Panc1 (cell line): ENCODE measurements at places on chromosomes 16 and 17. TPM values are rescaled to one million over a fixed set of nuclear protein-coding genes. Genes with fewer than 3 reads are reported as not detected.

The ODAD4 gene
- total RNA-seq = 0.69 TPM

The OR1E2 gene
- total RNA-seq = not detected

The AMDHD2 gene
- total RNA-seq = 87.5 TPM

The KIF2B gene
- not detected for total RNA-seq

The TLCD2 gene
- 7.0 TPM for total RNA-seq

The ZNF287 gene
- 12.3 TPM for total RNA-seq

The GAST gene
- total RNA-seq = not detected

The TRAF7 gene
- 108 TPM for total RNA-seq

The SLC38A8 gene
- total RNA-seq = not detected

GRCh38 chr17:63596856-63597586 lies 3.7 kb upstream of the TACO1 start:
- DNase-seq = no peak

DNA sequence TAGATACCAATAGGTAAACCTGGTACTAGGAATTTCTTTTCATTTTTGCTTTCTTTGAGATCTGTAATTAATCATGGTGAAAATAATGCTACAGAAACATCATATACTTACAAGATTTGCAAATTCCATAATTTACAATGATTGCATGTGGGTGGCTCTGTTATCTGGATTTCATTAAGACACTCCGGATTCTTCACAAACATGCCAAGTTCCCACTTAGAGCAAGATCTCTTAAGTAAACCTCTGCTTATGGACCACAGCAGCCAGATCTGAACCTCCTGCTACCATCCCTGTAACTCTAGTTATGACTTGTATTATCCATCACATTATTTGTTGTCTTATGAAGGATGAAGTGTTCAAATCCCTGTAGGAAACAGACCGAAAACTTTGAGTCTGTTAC lies 424.7 kb downstream of the CDH13 start:
- no peak for DNase-seq

DNA sequence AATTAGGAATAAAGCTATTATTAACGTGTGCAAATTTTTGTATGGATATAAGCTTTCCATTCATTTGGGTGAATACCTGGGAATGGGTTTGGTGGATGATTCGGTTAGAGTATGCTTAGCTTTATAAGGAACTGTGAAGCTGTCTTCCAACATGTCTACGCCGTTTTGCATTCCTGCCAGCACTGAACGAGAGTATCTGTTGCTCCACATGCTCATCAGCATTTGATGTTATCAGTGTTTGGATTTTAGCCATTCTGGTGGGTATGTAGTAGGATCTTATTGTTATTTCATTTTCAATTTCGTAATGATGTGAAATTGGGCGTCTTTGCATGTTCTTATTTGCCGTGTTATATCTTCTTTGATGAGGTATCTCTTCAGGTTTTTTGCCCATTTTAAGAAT lies 168.0 kb downstream of the RPTOR start:
- no peak for DNase-seq

- no peak for DNase-seq
These were observed 15.0 kb upstream of the KCNJ18 start for GRCh38 chr17:21677126-21677910.

GRCh38 chr17:81603846-81604610 lies 32.9 kb downstream of the NPLOC4 start:
- DNase-seq = no peak

DNA sequence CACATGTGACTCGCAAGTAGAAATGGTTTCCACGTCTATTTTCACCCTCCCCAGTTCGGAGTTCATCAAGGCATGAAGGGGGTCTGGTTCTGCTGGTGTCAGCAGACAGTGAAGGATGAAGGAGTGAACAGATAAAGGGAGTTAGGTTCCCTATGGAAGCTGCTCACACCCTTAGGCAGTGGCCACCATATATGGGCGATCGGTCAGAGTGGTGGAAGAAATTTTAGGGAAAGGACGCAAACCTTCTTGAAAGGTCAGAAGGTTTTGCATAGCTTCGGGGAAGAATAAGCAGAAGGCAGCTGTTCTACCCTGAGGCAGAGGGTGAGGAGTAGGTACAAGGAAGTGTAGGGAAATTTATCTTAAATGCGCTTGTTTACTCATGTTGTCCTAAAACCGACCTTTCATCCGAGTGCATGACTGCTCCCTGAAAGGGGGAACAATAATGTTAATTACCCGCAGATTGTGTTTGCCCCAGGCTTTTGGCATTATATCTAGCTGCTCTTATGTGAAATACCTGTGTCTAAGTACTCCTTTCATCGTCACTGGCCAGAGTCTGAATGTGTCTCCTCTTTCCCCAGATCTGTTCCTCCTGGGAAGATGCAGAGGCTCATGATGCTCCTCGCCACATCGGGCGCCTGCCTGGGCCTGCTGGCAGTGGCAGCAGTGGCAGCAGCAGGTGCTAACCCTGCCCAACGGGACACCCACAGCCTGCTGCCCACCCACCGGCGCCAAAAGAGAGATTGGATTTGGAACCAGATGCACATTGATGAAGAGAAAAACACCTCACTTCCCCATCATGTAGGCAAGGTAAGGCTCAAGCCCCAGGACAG lies 12.5 kb downstream of the CDH5 start:
- no peak for DNase-seq

GRCh38 chr17:57138956-57139576 lies 54.0 kb downstream of the AKAP1 start:
- DNase-seq = no peak

DNA sequence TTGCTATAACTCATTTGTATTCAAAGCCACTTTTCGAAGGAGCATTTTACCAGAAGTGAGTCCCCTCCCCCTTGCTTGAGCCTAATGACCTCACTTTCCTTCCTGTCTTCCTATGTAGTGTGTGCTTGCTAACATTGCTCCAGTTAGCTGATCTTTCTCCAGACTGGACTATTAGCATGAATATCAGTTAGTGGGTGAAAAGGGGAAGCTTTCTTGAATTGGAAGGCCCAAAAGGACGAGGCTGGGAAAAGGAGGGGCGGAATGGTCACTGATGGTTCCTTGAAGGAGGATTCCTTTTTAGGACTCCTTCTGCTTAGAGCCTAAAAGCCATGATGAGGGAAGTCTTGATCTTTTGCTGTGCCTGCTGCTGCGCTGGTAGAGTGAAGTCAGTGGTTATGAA lies 11.9 kb downstream of the MAP3K3 start:
- DNase-seq = no peak

- DNase-seq = no peak
These were observed 290.0 kb upstream of the SOX9 start for GRCh38 chr17:71830866-71831265.

DNA sequence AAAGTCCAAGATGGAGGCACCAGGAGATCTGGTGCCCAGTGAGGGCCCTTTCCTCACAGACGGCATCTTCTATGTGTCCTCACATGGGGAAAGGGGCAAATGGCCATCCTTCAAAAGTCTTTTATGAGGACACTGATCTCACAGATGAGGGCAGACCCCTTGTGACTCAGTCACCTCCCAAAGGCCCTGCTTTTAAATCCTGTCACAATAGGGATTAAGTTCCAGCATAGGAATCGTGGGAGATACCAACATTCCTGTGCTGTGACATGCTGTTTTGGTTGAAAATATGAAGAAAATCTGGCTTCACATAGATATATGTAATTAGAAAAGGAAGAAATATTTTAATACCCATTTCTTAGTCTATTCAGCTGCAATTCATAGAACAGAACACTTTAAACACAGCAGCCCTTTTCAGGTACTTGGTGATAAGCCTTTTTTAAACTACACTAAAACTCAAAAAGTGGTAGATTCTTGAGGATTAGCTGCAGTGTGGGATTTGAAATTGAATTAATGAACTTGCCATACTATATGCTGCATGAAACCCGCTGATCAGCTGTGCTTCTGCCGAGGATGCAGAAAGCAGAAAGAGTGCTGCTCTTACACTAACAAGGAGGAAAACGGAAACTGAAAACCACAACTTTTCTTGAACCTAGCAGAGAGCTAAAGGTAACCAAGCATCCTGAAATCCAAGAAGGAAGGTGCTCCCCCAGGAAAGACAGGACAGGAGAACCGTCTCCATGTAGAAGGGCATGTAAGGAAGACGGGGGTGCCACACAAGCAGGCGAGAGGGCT lies 32.7 kb downstream of the VPS53 start:
- no peak for DNase-seq

DNA sequence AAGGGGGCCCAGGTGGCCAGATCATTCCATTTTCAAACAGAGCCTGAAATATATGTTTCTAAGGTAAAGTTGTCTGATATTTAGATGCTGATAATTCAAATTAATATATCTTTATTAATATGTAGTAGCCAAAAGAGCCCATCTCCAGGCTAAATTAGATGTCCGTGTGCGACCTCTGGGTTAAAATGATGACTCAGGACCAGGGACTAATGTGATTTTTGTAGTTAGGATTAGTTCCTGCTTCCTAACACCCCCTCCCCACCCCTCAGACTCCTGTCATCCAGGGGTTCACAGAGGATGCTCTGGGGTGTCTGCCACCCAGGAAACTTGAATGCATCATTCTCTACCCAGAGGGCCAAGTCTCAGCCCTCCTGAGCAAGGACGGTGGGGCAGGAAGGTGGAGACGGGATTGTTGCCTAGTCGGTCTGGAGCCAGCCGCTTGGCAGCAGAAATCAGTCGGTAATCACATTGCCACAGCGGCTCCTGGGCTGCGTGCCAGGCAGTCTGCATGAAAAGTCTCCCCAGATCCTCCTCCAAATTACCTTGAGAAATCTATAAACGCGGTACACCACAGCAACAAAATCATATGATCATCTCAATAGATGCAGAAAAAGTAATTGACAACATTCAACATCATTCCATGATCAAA lies 29.8 kb downstream of the CNGB1 start:
- DNase-seq = no peak

- no peak for DNase-seq
These were observed 32.6 kb upstream of the KIFC3 start for GRCh38 chr16:57834936-57835335.

- DNase-seq = peak; percentile 12
These were observed 35.4 kb downstream of the SPAG9 start for GRCh38 chr17:51085150-51085805.

DNA sequence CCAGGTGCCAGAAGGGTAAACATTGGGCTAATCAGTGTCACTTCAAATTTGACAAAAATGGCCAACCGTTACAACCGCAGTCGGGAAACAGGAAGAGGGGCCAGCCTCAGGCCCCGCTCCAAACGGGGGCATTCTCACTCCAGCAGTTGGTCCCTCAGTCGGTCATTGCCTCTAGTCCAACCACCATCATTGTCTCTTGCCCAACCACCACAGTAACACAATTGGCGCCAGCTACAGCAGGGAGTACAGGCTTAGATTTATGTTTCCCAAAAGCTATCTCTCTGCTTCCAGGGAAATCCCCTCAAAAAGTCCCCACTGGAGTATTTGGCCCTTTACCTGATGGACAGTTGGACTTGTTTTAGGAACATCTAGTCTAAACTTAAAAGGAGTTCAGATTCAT lies 20.3 kb downstream of the ALOX15B start:
- no peak for DNase-seq

DNA sequence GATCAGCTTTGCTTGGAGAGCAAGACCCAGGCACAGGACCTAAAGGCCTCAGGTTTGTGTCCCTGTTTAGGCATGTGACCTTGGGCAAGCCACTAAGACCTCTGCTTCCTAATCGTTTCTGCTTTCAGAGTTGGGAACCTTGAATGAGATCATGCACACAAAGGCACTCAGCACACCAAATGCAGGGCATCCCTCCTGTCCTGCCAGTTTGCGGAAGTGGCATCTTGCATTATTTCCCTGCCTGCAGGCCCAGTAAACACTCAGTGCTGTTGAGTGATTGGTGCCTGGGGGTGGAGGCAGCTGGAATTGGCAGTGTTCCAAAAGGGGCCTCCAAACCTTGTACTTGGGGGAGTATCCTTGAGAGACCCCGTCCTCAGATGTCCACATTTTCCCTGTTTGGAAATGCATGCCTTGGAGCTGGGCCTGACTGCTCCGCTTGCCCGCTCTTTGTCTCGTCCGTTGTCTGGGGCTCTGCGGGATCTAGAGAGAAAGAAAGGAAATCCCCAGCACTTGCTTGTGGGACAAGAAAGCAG lies 28.7 kb downstream of the MRM1 start:
- no peak for DNase-seq

GRCh38 chr16:23433261-23433920 lies 19.6 kb downstream of the COG7 start:
- no peak for DNase-seq

DNA sequence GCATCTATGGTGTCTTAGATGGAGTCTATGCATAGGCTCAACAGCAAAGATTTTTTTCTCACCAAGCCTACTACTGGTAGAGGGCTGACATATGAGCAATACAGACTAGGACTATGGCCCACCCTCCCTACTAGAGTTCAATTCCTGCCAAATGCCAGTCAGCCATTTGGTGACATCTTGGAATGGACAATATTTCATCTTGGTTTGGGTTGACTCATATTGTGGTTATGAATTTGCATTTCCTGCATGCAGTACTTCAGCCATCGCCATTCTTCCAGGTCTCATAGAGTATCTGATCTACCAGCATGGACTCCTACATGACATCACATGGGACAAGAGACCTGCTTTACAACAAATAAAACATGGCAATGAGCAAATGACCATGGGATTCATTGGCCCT lies 778.1 kb upstream of the SOX9 start:
- no peak for DNase-seq

DNA sequence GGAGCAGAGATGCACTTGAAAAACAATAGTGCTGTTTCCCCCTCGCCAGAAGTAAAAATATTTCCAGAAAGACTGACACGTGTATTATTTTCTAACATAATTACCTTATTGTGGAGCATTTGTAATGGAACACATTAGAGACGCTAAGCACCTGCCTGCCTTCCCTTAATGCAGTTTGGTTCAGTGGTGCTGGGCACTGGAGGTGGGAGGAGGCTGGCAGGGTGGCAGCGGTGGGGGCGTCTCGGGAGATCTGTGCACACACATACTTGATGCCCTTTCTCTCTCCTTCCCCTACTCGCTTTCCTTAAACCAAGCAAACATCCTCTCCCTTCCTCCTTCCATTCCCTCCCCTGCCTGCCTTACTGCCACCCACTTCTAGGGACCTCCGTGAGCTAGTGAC lies 156.6 kb upstream of the SDK2 start:
- DNase-seq = no peak

- DNase-seq = no peak
These were observed 11.6 kb upstream of the IL4R start for GRCh38 chr16:27302126-27302525.

DNA sequence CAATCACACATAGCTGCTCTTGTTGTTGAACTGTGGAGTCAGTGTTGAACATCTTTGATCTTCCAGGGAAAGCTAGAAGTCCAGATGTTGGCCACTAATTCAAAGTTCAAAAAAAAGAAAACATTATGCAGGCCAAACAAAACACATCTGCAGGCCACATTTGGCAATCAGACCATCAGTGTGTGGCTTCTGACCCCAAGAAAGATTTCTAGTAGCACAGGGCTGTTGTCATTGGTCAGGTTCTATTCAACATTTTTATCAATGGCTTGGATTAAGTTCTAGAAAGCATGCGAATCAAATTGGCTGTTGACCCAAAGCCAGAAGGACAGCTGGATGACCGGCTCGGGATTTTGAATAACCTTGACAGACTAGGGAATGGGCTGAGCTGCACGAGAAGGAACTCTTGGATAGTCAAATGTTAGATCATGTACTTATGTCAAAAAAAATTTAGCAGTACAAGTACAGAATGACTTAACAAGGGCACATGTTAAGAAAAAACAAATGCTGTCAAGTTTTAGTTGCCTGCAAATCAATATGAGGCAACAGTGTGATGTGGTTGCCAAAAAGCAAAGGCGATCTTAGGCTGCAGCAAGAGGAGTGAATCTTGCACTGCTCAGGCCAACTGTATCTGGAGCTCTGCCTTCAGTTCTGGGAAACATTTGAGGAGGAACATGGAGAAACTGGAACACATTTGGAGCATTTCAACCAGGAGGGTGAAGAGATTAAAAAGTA lies 187.6 kb downstream of the RGS9 start:
- DNase-seq = no peak
